ENCODE measurements at places on chromosomes 5 and 9. TPM values are rescaled to one million over a fixed set of nuclear protein-coding genes. Genes with fewer than 3 reads are reported as not detected.

GRCh38 chr9:74953235-74953751 lies 581 bp upstream of the C9orf40 start:
- DNase-seq: no peak

DNA sequence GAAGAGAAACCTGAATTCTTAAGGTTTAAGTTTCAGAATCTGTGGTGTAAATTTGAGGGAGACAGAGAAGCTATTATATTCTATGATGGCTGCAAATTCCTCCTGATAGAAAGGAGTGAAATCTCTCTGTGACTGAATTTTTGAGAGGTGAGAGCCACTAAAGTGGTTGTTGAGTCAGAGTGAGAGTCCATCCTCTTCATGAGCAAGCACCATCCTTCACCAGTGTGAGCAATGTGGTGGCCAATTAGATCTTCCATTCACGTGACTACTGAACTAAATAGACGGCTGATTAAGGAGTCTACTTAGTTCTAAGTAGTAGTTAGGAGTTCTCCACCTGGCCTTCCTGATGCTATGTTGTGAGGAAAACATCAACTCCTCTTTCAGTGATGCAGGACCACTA lies 147.8 kb upstream of the CCNH start:
- no peak for DNase-seq

GRCh38 chr5:179217956-179218942 lies 127.0 kb downstream of the ADAMTS2 start:
- no peak for DNase-seq

DNA sequence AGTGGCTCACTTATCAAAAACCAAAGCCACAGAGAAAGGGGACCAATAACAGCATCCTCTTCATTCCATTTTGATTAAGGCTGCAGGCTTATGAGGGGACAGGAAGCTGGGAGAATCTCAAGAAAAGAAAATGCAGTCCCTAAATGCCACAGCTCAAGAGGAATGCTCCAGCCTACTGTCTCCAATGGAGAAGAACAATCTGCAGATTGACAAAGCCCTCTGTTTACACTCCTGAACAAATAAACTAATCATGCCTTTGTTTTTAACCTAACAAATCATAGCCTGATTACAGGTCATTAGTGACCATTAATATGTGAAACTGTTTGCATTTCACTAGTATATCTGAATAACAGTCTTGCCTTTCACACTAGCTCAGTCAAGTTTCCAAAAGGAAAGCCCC lies 26.5 kb downstream of the PPP2R2B start:
- DNase-seq: no peak

DNA sequence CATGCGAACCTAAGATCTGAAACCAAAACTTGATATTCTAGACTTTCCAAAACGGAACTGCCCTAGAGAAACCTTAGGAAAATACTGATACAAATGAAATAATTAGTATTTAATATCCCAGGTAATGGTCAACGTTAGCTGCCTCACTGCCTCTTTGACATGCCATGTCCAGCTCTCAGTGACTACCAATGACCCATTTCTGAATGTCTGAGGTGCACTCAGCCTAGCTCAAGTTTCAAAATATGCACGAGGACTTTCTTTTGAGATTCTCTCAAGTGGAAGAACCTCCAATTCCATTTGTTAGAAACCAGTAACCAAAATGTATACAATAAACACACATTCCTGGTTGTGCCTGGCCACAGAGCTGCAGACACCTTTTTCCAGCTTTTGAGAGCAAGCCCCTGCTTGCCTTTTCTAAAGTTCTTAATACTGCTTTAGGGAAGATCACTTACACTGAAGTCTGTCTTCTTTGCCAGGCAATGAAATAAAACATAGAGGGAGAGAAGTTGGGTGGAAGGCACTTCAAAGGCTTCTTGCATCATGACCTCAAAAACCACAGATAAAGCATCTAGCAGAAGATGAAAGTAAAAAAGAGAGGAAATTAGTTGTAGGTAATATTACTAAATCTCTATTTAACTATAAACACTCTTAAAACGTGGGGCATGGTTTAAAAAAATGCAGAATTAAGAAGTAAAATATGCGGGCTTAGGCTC lies 87.9 kb downstream of the MRPS27 start:
- no peak for DNase-seq

DNA sequence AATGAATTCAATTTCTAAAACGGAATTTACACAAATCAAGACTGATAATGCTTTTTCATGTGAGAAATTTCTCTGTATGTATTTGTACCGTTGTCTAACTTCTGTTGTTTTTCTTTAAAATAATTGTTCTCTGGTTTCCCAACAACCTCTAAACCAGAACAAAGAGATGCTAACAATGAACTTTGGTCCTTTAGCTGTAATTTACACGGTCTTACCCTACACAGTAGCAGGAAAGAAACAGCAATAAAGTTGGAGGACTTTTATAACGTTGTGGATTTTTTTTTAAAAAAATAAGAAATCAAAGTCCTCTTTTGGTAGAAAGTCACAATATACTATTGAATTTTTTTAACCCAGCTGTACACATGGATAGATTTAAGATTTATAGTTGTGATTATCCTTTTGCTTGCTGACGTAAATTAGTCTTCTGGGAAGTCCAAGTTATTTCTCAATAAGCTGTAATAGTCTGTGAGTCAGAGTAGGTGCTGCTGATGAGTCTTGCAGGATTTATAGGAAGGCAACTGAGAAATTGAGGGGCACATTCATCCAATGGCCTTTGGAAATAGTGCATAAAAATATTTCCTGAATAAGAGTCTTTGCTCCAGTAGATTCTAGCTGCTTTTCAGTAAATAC lies 76.8 kb upstream of the PCSK1 start:
- DNase-seq: no peak

GRCh38 chr5:168578006-168578405 lies 1.2 kb downstream of the PANK3 start:
- DNase-seq: no peak

Gene PLAC8L1
- not detected for total RNA-seq

Gene AK6
- 126 TPM for total RNA-seq

Gene NR4A3
- 24.9 TPM for total RNA-seq
